ENCODE measurements at places on chromosomes 13 and 19. TPM values are rescaled to one million over a fixed set of nuclear protein-coding genes. Genes with fewer than 3 reads are reported as not detected.

- no peak for DNase-seq
Measured at GRCh38 chr13:106376401-106377112, 158.9 kb downstream of the EFNB2 start.

GRCh38 chr13:100520936-100521850, 67.4 kb downstream of the GGACT start:
- no peak for DNase-seq

- DNase-seq: no peak
Measured at GRCh38 chr19:47663435-47663910, 49.7 kb upstream of the EHD2 start.

GRCh38 chr19:49541914-49542313, 14.1 kb downstream of the RCN3 start:
- DNase-seq: no peak

- no peak for DNase-seq
Measured at GRCh38 chr13:90205911-90206310, 1141.6 kb upstream of the MIR17HG start.

Gene NLRP5
- not detected for total RNA-seq

GRCh38 chr19:33673996-33674625, 52.4 kb downstream of the CHST8 start:
- DNase-seq: no peak

DNA sequence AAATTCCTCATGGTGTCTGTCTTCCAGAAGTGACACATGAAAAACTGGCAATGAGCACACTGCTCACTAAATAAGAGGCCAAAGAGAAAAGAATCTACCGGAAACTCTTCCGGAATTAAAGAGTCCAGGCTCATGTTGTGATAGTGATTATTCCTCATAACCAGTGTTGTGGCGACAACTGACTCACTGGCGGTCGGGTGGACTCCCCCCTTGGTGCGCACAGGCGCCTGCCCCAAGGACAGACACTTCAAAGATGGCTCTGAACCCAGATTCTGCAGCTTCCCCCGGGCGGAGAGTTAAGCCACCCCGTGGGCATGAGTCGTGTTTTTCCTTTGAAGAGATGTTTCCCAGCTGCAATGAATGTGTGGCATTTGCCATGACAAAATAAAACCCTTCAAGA, 10.3 kb downstream of the IL17D start:
- no peak for DNase-seq

Gene CD22
- 0.67 TPM for total RNA-seq
